ENCODE measurements at places on chromosomes 4 and X.

- no peak for DNase-seq
Measured at GRCh38 chrX:150693725-150694574, 754 bp downstream of the MTMR1 start.

DNA sequence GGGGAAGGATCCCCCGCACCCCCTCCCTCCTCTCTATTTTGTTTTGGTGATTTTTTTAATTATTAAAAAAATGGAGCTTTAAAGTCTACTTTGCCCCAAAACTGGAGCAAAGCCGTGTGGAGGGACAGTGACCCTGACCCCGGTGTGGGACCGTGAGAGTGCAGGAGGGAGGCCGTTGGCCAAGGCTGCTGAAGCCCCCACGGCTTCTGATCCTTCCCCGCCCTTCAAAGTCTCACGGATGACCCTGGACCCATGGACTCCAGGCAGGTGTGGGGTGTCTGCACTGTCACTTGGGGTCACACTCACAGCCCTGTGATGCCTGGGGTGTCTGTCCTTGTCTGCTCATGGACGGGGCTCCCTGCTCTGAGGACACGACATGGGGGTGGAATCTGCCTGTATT lies 133.3 kb downstream of the CPZ start:
- DNase-seq, result no peak

DNA sequence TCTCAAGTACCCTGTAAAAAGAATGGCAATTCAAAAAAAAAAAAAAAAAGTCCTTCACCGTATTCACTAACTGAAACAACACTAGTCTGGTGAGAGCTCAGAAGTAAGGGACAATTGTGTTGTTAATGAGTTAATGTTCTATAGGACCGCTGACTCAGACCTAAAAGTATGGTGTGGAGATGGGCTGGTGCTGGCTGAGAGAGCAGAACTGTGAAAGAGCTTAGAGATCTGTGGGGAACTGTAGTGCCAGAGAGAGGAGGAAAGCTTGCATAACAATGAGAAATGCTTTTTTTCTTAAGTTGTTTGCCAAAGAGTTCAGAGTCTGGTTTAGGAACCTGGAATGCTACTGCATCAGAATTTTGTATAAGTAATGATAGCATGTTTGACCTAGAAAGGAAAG lies 65.1 kb downstream of the LHFPL1 start:
- no peak for DNase-seq

DNA sequence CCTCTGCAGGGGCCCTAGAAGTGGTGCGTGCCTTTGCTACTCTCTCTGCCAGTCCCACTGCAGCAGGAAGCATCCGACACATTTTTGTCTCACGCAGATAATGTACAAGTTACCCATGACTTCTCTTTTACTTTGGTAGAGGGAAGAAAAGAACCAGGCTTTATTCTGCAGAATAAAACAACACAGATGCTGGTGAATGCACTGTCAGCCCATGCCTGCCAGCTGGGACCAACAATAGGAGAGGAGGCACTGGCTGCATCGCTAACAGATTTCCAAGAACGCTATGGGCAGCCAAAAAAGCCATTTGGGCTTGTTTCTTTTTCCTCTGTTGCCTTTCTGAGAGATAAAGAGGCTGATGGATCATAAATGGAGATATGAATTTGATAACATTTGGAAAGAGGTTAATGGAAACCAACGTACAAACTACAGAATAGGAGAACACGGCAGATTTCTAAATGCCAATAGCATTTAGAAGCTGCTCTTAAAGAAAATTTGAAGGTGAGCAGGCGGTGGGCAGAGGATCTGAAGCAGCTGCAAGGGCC lies 47.5 kb upstream of the IGFBP7 start:
- no peak for DNase-seq

- no peak for DNase-seq
Measured at GRCh38 chrX:78931814-78932213, 13.4 kb upstream of the P2RY10 start.

- DNase-seq, result no peak
Measured at GRCh38 chrX:39840133-39840532, 257.6 kb downstream of the BCOR start.

DNA sequence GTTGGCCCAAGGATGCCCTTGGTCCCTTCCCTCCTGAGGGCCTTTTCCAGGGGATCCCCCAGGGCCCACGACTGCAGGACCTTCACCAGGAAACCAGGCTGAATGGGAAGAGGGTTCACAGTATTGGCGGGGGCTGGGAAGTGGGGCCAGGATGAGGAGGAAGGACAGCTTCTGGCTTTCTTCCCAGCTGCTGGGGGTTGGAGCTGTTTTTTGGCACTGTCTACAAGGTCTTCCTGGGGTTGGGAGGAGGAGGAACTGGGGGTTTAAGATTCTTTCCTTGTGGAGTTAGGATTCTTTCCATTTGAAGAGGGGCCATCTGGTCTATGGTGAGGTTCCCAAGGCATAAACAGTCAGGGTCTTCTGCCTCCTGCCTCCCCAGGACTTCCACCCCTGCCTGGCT lies 64.8 kb downstream of the KIF4A start:
- DNase-seq, result no peak

DNA sequence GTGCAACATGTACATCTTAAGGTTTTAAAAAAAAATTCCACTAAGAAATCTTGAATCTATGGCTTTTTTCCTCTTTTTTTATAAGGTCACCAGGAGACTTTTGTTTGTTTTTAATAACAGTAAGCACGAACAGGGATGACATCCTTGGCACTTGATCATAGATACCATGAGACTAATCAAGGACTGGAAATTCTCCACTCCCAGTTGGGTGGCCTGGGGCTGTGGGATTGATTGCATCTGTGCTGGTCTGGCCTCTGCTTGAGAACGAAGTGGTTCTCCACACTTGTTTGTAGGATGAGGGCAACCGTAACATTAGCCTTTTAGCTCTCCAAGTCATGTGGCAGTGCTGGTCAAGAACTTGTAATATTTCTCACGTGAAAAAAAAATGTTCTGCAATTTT lies 35.4 kb downstream of the SNX25 start:
- DNase-seq, result no peak

GRCh38 chr4:143382596-143382995 lies 45.9 kb downstream of the GAB1 start:
- DNase-seq, result no peak

DNA sequence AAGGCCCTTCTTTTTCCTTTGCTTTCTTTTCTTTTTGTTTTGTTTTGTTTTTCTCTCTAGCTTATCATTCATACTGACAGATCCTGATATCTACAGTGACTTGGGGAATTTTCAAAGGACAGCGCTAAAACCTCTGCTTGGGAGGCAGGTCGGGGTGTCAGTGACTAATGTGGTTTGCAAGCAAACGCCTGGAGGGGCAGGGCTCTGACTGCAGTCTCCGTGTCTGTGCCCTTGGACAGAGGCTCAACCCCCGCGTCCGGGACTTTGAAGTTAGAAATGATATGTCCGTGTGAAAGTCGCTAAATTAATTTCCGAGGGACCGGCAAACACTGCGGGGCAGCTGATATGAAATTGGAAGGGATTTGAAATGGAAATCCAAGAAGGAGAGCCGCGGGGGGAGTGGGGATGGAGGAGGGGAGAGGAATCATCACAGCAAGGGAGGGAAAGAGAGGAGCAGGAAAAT lies 312.4 kb downstream of the DHRSX start:
- no peak for DNase-seq

DNA sequence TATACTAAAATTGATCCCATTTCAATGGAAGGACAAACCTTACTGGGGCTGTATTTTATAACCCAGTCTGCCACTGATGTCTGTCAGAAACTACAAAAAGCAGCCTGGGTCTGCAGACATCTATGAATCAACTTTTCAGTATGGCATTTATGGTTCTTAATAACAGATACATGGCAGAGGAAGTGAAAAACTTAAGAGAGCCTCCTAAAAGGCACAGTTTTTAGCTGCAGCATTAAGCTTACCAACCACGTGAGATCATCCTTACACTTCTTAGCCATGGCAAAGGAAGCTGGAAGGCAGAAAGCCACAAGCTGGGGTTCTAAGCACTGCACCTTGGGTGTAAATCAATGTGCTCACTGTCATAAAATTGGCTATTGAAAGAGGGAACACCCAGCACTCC lies 16.6 kb upstream of the UGT2B17 start:
- no peak for DNase-seq

GRCh38 chrX:100645106-100645505 lies 1.1 kb downstream of the SRPX2 start:
- DNase-seq, result no peak

GRCh38 chr4:950136-951020 lies 18.1 kb downstream of the TMEM175 start:
- no peak for DNase-seq

DNA sequence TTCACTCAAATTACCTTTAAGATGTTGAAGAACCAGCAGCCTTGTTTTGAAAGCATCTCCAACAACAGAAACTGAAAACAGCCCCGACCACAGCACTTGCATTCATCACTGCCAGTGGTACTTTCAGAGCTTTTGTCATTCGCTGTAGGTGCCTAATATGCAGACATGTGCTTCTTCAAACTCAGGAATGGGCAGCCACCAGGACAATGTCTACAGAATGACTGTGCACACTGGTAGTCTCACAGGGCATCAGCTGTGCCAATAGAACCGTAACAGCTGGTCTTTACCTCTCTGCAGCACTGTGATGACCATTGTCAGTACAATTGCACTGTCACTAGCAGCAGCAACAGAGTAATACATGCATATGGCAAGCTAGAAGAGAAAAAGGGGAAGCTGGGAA lies 1149.7 kb downstream of the STPG2 start:
- DNase-seq, result no peak

DNA sequence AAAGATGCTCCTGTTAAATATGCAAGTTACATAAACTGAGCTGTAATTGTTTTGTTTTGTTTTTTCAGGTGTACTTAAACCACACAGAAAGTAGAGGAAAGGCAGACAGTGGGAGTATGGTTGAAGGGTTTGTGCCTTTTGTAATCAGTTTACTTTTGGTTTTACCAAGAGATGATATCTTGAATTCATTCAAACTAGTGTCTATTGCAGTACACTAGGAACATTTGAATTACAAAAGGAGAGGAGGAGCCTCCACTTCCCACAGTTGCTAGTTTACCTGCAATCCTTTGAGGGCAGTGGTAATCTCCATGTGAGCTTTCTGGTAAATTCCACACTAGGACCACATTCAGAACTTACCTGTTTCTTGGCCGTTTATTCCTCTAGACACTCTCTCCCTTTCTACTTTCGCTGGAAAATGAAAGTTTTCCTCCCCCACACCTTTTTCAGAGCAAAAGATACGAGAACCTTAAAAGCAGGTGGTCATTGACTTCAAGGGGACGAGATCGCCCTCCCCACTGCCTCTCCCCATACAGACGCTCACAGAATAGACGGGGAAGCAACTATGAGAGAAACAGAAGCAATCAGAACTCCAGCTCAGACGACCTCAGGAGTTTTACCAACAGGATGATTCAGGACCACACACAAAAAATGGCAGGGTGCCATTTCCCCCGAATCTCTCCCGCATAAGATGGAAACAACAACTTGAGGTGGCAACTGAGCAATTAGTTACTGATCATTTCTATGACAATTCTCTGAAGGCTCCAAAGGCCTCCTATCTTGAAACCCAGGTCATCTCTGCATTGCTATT lies 3.3 kb downstream of the RBM47 start:
- DNase-seq, result no peak

- DNase-seq, result no peak
Measured at GRCh38 chr4:152534541-152535359, 1.1 kb downstream of the FBXW7 start.

GRCh38 chr4:146261041-146261440 lies 46.7 kb downstream of the REELD1 start:
- DNase-seq, result no peak

DNA sequence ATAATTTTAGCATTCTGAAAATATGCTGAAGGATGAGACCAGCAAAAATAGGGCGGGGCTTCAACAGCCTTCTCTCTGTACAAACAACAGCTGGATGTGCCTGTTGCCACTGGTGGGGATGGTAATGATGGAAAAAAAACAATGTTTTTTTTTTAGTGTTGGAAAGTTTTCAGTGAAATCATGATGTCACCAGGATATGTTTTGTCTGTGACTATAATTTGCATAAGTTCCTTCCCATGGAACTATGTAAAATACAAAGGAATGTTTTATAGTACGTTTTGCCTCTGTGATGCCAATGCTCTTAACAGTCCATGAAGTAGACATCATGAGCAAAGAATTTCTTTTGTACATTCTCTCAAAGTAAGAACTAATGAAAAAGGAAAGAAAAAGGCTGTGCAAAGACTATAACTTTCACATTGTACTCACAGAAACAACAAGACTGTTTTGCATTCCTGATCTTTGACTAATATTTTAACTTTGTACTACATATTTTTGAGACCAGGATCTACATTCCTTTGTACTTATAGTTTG lies 589.7 kb downstream of the SPRY1 start:
- no peak for DNase-seq

- no peak for DNase-seq
Measured at GRCh38 chrX:50771382-50771781, 42.6 kb downstream of the SHROOM4 start.

GRCh38 chrX:101080326-101081124 lies 1.8 kb downstream of the TMEM35A start:
- DNase-seq, result no peak

DNA sequence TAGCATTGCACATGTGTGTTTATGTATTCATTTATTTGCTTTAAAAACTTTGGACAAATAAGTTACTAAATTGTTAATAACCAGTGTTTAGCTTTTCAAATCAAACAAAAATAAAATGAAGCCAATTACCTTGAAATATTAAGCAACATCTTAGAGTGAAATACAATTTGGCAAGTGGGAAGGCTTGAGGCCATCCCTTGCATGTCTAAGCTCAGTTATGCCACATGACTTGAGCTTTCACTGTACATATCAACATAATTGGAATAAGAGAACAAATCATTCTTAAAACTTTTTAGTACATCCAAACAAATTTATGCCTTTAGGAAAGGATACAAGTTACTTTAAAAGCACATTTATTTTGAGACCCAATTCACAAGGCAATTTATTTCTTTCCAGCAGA lies 640.6 kb downstream of the SPRY1 start:
- DNase-seq, result no peak

- DNase-seq, result no peak
Measured at GRCh38 chrX:48794340-48794910, 7.4 kb upstream of the HDAC6 start.

DNA sequence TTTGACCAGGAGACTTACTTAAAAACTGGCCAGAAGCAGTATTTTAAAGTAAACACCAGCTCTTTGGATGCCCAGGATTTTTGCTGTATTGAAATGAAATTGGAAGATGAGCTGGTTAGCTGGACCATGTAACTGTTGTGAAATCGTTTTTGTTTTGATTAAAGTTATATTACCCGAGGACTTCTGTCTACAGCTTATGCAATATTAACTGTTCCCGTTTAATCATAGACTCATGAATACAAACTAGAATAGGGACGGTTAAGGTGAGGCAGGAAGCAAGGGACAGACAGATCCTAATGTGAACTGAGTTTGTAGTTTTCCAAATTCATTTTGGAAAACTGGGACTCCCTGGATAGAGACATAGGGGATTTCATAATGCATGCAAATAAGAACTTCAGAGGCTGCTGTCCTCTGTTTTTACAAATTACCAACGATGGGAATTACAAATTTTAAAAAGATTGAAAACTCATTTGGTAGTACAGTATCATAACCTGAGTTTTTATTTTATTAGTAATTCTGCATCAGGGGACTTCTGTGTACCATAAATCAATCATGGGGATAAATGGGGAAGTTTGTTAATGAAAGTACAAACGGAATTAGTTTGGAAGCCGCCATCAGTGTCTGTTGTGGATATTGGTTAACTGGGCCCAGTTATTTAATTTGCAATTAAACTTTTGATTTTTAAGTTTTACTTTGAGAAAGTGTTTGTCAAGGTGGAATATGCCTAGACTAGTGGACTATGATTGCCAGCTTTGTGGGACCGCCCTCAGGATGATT lies 304.4 kb downstream of the AFF2 start:
- no peak for DNase-seq

Data from Panc1 (cell line).